ENCODE measurements at places on chromosomes 13 and 19.
A peak's percentile ranks its signal among the peaks of the same experiment; 100 is the strongest.

DNA sequence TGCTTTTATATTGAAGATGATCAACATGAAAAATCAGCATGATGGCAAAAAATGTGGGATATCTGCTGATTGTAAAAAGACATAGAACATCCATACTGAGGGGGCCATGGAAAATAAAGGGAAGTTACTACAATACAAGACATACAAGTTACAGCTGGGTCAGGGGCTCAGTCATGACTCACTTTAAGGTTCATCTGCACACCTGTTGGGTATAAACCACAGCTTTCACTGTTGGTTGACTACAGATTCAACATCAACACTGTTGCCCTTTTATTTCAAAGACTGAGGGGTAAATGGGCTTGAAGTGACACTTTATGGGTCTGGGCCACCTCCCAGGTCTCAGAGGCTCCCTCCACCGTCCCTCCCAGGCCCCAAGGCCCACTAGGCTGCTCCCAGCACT, 98.1 kb upstream of the IRS2 start:
- DNase-seq: no peak

DNA sequence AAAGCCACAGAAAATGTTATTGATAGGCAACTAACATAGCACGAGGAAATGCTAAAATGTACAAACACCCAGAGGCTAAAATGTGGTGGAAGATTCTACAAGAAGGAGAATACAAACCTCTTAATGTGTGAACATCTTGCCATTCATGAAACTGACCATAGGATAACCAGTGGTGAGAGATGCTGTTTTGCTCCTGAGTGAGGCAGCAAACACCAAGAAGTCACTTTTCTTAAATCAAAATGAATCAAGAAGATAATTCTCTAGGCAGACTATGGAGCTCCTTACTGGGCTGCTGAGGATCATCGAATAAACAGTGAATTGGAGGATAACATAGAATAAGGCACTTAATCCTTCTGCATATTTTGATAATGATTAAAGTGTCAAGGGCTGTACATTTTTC, 375.4 kb upstream of the SLITRK6 start:
- DNase-seq: no peak

GRCh38 chr19:20453425-20453935, 112.1 kb downstream of the ZNF737 start:
- DNase-seq: no peak

GRCh38 chr19:39987167-39987566, 9.7 kb upstream of the ZNF546 start:
- no peak for DNase-seq

DNA sequence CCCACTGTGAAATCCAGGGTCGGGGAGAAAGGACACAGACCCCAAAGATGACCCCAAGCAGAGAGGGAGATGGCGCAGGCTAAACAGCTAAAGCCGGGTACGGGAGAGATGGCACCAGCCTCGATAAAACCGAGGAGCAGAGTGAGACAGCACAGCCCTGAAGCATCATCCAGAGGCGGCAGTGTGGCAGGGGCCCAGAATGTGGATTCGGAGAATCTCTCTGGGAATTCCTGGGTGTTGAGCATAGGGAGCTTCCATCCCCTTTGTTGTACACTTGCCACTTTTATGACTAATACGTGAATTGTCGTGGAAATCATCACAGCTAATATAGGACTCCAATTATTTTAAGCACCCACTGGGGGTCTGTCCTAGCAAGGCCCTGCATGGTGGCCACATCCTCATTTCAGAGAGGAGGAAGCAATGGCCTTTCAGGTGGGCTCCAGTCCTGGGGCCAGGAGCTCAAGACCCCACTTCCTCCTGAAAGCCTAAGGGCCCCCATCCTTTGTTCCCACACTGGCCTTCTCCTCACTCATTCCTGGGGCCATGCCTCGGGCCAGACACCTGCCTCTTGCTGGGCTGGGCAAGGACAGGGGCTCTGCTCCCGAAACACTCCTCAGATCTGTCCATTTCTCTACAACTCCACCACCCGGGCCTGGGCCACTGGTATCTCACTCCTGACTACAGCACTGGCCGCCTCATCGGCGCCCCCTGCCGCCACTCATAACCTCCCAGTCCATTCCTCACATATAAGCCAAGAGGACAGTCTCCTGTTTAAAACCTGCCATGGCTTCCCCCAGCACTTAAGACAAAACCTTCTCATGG, 29.3 kb upstream of the ATP1A3 start:
- DNase-seq: peak; percentile 85

- no peak for DNase-seq
Measured at GRCh38 chr13:32530841-32531253, 7.7 kb downstream of the N4BP2L2 start.

- DNase-seq: no peak
Measured at GRCh38 chr13:80428349-80429096, 87.6 kb upstream of the SPRY2 start.

DNA sequence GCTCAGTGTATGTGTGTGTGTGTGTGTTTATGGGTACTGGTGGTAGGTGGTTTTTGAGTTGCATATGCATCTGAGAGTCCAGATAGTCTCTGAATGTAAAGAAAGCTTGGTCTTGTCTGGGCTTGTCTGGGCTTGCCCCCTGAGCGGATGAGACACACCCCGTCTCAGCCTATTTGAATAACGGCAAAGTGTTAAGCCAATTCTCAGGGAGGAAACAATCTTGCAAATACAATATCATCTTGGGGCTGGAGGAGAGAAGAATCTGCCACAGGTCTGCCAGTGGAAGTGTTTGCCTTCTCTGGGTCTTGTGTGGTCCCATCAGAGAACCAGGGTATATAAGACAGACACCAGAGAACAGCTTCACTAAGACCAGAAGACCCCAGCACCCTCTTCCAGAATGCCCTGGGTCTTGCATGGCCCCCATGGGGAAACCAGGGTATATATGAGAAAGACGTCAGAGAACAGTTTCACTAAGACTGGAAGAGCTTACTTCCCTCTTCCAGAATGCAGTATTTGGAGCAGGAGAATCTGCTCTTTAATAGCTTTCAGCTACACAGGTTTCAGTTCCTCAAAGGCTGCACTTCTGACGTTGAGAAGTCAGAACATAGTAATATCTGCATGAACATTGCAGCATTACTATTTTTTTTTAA, 13.3 kb downstream of the CD70 start:
- DNase-seq: no peak

GRCh38 chr13:78370231-78370630, 233.1 kb downstream of the POU4F1 start:
- no peak for DNase-seq

GRCh38 chr19:54480051-54480450, 7.0 kb upstream of the CDC42EP5 start:
- no peak for DNase-seq

DNA sequence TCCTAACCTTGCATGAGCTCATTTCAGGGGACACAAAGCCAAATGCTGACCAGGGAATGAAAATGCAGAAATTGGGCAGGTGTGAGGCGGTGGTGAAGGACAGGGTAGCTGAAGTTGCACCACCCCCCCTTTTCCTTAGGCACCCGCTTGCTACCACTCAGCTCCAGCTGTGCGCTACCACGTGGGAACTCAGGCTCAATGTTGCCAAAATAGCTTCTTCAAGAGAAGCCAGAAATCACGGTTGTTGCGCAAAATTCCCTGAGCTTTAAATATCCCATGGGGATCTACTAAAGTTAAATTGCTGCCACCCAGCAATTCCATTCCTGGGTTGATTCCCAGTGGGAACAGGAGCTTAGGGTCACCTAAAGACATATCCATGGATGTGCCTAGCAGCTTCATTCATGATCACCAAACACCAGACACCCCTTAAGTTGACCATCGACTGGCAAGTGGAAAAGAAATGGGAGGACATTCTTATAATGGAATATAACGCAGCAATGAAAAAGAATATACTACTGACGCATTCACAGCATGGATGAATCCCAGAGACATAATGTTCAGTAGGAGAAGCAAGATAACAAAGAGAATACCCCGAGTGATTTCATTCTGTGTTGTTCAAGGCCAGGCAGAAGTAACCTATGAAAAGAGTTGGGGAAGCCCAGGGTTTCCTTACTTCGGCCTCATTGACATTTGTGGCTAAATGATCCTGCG, 12.8 kb upstream of the ADGRL1 start:
- no peak for DNase-seq

DNA sequence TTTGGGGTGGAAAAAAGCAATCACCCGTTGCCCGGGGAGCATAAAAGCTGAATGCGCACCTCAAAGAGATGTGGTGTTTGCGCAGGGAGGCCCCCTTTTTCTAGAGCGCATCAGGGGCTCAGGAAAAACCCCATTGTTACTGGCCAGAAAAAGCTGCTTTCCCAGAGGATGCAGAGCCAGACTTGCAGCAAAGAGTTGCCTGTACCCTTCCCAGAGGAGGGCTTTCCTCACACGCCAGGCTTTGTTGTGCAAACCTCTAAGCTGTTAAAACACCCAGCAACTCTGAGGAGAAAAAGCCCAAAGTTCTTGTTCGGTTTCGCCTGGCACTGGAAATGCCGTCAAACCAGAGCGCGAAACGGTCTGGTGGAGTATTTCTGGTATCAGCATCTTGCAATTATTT, 29.3 kb downstream of the GSX1 start:
- peak; percentile 77 for DNase-seq

DNA sequence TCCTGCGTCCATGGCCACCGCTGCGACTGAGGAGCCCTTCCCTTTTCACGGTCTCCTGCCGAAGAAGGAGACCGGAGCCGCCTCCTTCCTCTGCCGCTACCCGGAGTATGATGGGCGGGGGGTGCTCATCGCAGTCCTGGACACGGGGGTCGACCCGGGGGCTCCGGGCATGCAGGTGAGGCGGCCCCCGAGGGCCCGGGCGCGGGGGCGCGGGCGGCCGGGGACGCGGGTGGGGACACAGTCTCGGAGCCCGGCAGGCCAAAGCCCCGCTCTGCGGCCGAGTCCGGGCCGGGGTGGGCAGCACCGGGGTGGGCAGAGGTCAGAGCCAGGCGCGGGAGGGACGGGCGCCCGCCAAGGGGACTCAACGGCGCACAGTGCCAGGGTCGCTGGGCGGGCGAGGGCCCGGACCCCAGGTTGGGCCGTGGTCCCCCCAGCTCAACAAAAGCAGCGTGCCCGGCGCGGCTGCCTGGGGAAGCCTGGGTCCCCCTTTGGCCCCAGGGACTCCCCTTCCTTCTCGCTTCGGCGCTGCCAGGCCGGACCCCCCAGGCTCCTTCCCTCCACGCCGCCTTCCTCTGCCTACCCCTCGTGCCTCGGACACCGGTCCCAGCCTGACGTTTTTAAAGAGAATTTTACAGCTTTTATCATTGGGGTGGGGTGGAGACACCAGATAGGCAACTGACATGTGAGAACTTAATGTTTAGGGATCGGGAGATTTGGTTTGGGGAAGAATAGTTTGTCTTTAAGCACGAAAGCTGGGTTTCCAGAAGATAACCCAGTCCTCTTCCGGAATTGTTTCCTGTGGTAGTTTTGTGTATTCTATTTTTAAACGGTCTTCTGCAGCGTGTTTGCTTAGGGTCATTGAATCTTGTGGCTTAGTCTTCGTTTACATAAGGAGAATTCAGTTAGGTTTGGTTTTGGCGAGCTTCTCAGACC, 509 bp downstream of the TPP2 start:
- peak; percentile 60 for DNase-seq

- DNase-seq: peak; percentile 68
Measured at GRCh38 chr19:738509-739128, 12.3 kb upstream of the MISP start.

GRCh38 chr13:66845393-66845792, 384.7 kb downstream of the PCDH9 start:
- no peak for DNase-seq

DNA sequence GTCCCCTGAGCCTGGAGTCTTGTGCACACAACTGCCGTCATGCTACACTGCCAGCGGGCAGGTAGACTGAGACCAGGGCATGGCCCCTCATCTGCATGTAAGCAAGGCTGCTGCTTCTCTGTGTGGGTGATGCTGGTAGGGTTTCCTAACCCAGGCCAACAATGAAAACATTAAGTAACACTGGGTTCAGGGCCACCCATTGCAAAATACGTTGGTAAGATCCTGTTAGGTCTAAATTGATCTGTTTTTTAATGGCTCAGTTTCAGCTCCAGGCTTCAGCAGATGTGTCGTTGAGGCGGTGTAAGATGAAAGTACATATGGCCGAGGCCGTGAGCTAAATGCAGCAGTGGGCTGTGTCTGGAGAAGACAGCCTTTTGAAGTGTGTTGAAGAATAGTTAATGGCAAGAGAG, 383.4 kb downstream of the IRS2 start:
- no peak for DNase-seq

DNA sequence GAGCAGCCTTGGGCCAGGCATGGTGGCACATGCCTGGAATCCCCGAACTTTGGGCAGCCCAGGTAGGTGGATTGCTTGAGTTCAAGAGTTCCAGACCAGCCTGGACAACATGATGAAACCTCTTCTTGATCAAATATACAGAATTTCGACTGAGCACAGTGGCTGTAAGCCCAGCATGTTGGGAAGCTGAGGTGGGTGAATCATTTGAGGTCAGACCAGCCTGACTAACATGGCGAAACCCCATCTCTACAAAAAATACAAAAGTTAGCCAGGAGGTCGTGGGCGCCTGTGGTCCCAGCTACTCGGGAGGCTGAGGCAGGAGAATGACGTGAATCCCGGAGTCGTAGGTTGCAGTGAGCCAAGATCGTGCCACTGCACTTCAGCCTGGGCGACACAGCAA, 8.0 kb upstream of the NLRP7 start:
- no peak for DNase-seq

- peak; percentile 28 for DNase-seq
Measured at GRCh38 chr13:113138792-113139551, 16.4 kb downstream of the F10 start.

- no peak for DNase-seq
Measured at GRCh38 chr13:37457612-37458011, 141.0 kb downstream of the POSTN start.

GRCh38 chr19:17292301-17293074, 10.7 kb downstream of the ABHD8 start:
- peak; percentile 100 for DNase-seq

GRCh38 chr13:24557081-24557480, 44.5 kb upstream of the PARP4 start:
- DNase-seq: no peak

DNA sequence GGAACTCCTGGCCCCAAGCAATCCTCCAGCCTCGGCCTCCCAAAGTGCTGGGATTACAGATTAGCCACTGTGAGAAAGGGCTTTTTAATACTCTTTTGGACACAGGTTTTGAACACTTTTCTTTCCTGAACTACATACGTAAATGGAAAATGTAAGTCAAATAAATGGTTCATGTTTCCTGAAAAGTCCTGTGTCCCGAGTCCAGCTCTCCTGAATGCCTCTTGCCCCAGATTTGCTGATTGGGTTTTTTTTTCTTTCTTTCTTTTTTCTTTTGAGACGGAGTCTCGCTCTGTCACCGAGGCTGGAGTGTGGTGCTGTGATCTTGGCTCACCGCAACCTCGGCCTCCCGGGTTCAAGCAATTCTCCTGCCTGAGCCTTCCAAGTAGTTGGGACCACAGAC, 24.5 kb downstream of the PTPRS start:
- no peak for DNase-seq

GRCh38 chr13:90534617-90535370, 812.7 kb upstream of the MIR17HG start:
- DNase-seq: no peak

Measured in H7 (cell line).